ENCODE measurements at places on chromosomes 12 and 14.

DNA sequence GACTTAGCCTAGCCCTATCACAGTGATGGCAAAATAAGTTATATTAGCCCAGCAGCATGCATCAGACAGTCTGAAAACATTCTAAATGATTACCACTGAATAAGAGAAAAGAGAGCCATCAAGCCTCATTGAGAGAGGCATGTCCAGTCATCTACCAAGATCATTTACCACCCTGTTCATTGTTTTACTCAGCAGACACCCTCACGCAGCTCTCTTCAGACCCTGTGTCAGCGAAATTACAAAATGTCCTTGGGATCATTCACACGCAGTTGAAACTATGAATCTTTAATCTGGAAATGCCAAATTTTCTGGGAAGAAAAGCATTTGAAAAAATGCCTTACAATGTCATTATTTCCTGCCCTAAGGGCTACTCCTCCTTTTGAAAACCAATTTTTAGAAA is 89.5 kb downstream of the PTPRO start:
- no peak for DNase-seq

DNA sequence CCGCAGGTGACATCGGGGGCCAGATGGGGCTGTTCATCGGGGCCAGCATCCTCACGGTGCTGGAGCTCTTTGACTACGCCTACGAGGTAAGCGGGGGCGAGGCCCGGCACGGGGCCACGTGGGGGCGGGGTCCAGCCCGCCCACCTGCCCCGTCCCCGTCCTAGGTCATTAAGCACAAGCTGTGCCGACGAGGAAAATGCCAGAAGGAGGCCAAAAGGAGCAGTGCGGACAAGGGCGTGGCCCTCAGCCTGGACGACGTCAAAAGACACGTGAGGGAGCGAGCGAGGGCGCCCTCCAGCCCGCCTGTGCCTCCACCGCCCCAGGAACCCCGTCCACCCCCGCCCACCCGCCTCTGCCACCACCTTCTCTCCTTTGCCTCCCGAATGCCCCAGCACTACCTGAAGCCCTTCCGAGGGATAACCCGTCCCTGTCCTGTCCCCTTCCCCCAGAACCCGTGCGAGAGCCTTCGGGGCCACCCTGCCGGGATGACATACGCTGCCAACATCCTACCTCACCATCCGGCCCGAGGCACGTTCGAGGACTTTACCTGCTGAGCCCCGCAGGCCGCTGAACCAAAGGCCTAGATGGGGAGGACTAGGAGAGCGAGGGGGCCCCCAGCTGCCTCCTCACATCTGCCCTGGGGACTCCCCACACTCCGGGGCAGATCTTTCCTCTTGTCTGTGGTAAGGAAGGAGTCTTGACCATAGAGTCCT is 3.9 kb upstream of the SMARCD1 start:
- DNase-seq: no peak

DNA sequence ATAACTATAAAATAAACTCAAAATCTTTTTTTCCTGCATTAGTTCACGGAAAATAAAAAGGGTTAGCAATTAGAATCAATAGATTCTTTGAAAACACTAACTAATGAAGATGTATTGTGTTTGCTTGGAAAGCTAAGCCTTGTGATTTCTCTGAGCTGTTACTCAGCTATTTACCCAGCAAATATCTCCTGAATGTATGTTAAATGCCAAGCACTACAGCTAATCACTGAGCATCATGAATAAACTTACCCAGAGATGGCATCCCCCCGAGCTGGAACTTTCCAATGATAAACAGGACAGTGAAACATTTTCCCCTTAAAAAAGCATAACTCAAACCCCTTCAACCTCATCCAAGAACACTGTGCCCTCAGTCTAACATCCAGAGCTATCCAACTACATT is 71.2 kb downstream of the SLC2A13 start:
- DNase-seq: no peak

- DNase-seq: no peak
These were observed 151.2 kb downstream of the GPR65 start for GRCh38 chr14:88156127-88156526.

- DNase-seq: no peak
These were observed 287.5 kb upstream of the MGAT4C start for GRCh38 chr12:86543716-86544115.

- peak; percentile 15 for DNase-seq
These were observed 471 bp downstream of the MTRFR start for GRCh38 chr12:123233505-123234308.

DNA sequence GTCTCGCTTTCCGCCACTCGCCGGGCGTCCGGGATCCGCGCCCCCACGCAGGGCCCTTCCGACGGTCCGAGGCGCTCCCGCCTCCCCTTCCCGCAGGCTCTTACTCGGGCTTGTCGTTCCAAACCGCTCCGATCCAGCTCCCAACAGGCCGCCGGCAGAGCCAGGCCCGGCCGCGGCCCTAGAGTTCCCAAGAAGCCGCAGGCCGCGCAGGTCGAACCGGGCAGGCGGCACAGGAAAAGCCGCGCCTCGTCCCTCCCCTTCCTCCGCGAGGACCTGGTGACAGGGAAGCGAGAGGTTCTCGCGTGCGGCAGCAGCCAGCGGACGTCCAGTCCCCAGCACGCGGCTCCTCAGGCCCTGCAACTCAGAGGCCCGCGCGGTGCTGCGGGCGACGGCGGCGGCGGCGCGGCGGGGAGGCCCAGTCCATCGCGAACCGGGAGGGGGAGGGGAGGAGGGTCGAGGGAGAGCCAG is 272 bp downstream of the HECTD1 start:
- no peak for DNase-seq

GRCh38 chr14:68284333-68284732 is 464.8 kb downstream of the RAD51B start:
- no peak for DNase-seq

DNA sequence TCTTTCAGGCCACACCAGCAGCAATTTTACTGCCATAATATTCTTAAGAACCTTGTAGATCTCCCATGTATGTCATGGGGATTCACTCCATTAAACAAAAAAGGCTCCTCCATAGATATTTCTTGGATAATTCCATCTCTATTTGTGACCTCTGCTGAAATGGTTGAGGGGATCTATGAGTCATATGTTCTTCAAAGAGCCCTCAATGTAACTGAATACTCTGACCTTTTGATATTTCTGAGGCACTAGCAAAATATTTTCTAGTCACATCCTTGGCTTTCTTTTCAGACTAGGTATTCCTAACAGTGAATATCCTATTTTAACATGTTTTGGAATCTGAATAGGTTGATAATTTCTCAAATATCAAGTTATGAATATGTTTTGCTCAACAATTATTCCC is 6.6 kb downstream of the NELL2 start:
- DNase-seq: no peak

GRCh38 chr12:12909228-12909994 is 18.0 kb downstream of the GPRC5A start:
- DNase-seq: no peak

- DNase-seq: peak; percentile 6
These were observed 64.7 kb downstream of the ZNF641 start for GRCh38 chr12:48285751-48286650.

GRCh38 chr12:22499445-22499844 is 44.9 kb downstream of the C2CD5 start:
- no peak for DNase-seq

GRCh38 chr12:108918206-108918605 is 38.3 kb downstream of the DAO start:
- DNase-seq: no peak

GRCh38 chr14:61608245-61609165 is 86.8 kb upstream of the HIF1A start:
- DNase-seq: no peak

- peak; percentile 62 for DNase-seq
These were observed 162.6 kb upstream of the PLEKHG7 start for GRCh38 chr12:92539976-92540781.

DNA sequence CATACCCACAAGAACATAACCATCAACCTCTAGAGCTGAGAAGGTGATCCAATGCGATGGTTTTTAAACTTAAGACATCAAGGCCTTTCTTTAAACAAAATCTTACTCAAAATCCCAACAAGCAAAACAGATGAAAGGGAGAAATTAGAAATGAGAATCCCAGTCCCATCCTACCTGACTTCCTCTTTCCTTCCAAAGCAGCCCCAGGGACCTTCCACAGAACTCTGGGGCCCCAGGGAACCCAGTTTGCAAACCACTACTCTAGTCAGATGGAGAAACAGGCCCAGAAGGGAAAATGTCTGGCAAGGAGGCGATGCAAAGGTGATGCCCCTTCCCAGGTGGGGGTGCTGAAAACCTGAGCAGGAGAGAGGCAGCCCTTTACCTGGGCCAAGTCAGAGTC is 29.0 kb upstream of the CMKLR1 start:
- DNase-seq: no peak

GRCh38 chr12:55681142-55682077 is 26.3 kb downstream of the ITGA7 start:
- peak; percentile 71 for DNase-seq

DNA sequence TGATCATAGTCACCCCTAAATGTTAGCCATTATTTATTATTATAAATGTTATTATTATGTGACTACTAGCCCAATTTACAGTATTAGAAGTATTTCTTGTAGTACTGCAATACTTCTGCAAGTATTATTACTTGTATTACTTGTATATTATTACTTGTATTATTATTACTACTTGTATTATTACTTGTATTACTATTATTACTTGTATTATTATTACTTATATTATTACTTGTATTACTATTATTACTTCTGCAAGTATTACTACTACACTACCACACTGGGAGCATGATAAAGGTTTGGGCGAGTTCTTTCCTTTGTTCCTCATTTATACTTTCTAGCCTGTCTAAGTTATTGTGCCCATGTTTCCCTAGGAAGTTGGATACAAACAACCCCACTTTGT is 67.9 kb downstream of the NOS1 start:
- DNase-seq: no peak

GRCh38 chr12:123621101-123621500 is 12.4 kb downstream of the EIF2B1 start:
- no peak for DNase-seq
